NCI-H460 (cell line): ENCODE measurements at places on chromosomes 4 and X. TPM values are rescaled to one million over a fixed set of nuclear protein-coding genes. Genes with fewer than 3 reads are reported as not detected.

GRCh38 chrX:107710617-107711391 lies 64.8 kb downstream of the TSC22D3 start:
- no peak for DNase-seq

DNA sequence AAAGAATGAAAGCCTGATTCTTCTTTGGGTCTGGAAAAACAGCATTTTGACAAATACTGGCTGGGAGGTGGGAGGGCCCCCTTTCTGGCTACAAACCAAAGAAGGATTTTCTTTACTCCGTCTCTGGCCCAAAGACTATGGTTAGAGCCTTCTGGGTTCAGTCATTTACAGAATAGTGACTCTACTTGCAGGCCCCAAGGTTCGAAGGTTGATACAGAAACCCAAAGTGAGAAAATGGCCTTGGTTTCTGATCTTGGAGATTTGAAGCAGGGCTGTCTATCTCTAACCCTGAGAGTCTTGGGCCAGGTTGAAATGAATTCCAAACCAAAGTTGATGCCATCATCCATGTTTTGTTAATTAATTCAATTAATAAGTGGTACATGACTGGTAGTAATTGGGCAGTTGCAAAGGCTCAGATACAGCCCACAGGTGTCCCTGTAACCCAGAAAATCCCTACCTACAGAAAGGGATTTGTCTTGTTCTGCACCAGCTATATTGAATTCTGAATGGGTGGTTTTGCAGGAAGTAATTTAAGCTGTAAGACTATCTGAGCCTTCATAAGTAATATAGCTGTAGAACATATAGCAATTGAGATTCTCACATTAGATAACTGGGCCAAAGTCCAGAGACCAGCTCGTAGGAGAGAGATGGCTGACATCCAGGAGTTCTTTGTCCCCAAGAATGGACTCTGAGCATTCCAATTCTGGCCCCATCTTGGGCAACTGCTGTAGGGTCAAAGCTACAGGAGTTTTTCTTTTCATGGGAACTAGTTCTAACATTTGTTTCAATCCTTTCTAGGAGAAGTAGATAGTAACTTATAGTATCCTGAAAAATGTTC lies 34.5 kb downstream of the CHRNA9 start:
- DNase-seq: no peak

Gene MAGEA2
- total RNA-seq: not detected in 2 replicates

- no peak for DNase-seq
These were observed 559 bp downstream of the SLC9A7 start for GRCh38 chrX:46758163-46758955.

Gene MCTS1
- 72.5 and 72.9 TPM in 2 replicates for total RNA-seq

Gene PRRG3
- not detected in 2 replicates for total RNA-seq

DNA sequence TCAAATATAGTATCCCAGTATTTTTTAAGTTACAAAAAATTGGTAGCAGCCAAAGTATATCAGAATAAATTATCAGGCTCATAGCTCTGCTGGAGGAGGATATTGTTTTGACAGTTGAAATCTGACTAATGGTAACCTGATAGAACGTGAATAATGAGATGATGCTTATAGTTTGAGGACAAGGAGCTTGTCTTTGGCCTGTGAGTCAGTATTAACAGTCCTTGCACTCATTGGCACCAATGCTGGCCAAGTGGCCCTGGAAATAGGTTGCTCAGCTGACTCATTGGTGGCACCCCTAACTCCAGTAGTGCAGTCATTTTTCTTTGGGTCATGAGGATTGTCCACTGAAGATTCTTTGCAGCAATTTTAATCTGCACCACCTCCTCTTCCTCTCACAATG lies 203.3 kb upstream of the JADE1 start:
- DNase-seq: no peak

DNA sequence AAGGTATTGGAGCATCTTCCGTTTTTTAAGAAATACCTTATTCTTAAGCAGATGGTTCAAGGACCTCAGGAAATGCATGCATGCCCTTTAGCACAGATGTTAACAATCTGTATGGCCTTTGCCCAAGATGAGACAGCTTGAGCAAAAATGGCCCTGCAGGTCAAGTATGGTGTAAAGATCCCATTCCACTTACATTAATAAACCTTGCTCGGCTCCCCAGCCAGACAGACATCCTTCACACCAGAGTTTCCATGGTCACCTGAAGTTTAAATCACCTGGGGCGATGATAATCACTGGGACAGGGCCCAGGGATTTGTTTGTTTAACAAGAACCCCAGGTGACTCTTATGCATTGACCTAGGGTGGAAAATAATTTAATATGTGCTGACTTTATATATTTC lies 287.0 kb upstream of the NOCT start:
- no peak for DNase-seq

Gene CXorf65
- not detected in 2 replicates for total RNA-seq

GRCh38 chr4:165844161-165844560 lies 28.9 kb upstream of the TLL1 start:
- no peak for DNase-seq

DNA sequence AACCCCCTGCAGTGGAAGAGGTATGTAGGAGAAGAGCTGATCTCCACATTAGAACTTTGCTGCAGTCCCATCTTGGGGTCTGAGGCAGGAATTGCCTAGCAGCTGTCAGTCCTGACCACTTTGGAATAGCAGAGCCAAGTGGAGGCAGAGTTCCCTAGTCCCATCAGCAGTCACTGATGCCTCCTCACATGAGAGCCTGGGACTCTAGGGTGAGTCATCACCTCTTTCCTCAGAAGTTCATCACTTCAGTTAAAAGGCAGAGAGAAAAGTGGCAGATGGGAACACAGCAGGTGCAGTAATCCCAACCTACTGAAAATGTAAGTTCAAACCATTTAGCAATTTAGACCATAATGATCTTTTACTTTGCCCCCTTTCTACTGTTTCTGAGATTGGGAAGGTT lies 73.9 kb upstream of the MED14 start:
- no peak for DNase-seq

Gene MMRN1
- total RNA-seq: 0.03 and 0.12 TPM in 2 replicates

Gene GPRIN3
- total RNA-seq: 36.5 and 42.8 TPM in 2 replicates

Gene GAGE12H
- total RNA-seq: not detected in 2 replicates
